ENCODE measurements at places on chromosomes 16 and 17.
A peak's percentile ranks its signal among the peaks of the same experiment; 100 is the strongest.

DNA sequence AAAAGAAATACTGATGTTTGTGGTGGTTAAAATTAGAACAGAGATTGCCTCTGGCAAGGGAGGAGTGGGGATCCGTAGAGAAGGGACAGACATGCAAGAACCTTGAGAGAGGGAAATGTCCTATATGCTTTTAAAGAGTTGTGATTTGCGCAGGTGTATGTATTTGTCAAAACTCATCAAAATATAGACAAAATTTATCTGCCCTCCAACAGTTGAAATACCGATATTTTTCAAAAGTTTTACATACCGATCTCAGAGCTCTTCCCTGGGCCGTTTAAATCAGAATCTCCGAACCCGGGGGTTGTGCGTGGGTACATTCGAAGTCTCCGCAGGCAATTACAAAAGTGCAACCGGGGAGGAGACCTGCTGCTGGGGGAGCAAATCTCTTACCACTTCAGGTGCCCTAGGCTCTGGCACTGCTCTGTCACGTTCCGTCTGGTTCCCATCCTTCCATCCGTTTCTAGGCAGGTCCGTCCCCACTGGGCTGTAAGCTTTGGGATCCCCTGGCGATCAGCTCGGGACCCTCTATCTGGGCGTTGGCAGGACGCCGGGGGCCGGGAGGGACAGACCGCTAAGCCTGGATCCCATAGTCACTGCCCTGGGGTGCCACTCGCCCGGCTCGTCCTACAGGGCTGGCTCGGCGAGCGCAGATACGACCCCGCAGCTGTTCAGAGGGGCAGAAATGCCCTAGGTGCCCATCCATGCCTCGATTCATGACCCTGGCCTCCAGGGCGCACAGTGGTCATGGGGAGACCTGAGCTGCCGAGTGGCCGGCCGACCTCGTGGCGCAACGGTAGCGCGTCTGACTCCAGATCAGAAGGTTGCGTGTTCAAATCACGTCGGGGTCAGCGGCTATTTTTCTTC lies 4.2 kb downstream of the BORCS6 start:
- peak; percentile 91 for DNase-seq

DNA sequence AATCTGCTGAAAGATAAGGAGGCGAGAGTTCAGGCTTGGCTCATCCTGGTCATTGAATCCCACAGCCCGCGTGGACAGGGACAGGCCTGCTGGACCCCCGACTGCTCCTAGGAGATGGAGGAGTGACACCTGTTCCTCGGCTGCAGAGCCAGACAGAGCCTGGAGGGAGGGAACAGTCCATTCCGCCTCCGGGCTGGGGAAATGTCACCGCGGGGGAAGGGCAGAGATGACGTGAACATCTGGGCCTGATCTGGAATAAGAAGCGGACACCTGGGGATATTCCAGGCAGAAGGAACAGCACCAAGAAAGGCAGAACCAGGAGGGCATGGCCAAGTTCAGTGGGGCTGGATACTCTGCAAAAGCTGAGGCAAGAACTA lies 1.5 kb downstream of the ZNF747 start:
- DNase-seq: no peak

GRCh38 chr16:25030420-25031131 lies 15.4 kb upstream of the ARHGAP17 start:
- DNase-seq: no peak

GRCh38 chr16:53111078-53111791 lies 56.4 kb downstream of the CHD9 start:
- no peak for DNase-seq

DNA sequence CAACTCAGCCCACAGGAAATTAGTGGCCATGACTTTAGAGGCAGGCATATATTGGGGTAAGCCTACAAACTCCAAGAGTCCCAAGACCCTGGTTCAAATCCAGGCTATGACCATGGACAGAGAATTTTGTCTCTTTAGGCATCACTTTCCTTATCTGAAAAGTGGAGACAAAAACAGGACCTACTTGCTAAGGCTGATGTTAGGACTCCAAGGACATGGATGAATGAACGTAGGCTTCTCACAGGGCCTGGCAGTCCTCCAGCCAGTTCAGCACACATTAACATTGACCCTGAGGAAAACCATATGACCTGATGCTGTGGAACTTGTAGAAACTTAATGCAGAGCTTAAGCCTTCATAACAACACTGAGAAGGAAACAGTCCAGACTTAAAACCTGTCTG lies 1.4 kb downstream of the FKBP10 start:
- no peak for DNase-seq

DNA sequence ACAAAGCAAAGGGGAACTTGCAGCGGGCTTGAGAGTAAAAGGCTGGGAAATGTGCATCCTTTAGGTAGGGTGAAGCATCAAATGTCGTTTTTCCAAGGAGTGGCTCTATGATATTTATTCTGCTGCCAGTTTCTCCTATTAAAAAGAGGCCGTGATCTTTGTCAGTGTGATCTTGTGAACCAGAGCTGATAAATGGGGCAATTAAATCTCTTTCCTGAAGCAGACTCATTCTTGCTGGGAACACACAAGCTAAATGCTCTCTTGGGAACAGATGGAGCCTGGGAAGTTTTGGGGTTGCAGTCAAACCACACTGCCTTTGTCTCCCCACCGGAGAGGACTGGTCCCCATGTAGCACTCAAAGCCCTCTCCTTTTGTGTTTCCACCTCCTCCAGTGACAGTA lies 408.9 kb downstream of the GRIN2A start:
- peak; percentile 35 for DNase-seq

DNA sequence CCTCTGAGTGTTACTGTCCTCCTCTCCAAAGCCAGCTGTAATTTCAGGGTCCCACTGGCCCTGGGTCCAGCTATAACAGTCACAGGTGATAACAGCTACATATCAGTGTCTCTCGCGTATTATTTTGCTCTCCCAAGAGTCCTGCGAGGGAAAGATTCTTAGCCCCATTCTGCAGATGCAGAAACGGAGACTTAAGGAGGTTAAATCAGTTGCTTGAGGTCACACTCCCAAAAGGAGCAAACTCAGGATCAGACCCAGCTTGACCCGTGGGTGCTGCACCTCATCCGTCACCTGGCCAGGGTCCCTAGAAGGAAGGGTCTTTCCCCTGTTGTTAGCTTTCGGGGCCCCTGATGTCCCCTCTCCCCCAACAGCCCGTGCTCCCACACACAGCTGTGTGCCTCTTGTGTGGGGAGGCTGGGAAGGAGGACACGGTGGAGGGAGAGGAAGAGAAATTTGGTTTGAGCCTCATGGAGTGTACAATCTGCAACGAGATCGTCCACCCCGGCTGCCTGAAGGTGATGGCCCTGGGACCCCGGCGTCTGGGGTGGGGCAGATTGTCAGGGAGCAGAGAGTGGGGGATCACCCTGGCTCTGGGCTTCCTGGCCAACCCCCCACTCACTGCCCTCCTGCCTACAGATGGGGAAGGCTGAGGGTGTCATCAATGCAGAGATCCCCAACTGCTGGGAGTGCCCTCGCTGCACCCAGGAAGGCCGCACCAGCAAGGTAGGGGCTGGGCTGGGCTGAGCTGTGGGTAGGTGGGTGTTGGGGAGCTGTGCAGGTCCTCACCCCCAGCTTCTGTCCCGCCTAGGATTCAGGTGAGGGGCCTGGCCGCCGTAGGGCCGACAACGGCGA lies 3.8 kb downstream of the FBXL19 start:
- DNase-seq: no peak

- DNase-seq: no peak
Observed at GRCh38 chr16:53014287-53014686, 38.4 kb downstream of the CHD9NB start.

DNA sequence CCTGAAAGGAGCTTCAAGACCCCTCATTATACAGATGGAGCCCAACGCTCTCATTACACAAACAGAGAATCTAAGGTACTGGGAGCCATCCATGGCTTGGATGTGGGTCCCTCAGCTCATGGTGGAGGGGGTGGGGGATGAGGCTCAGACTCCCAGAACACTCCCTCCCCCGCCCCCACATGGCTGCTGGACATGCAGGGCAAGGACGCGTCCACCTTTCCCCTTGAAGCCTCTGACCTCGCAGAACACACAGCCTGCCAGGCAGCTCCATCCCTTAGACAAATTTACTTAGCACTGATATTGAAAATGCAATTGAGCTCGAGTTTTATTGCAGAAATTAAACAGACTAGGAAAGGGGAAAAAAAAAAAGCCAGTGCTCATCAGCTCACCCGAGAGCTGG lies 203.9 kb downstream of the ZNF423 start:
- DNase-seq: no peak

- peak; percentile 50 for DNase-seq
Observed at GRCh38 chr16:88453611-88454522, 787 bp downstream of the ZFPM1 start.

GRCh38 chr17:58236394-58236793 lies 2.0 kb upstream of the LPO start:
- no peak for DNase-seq

- DNase-seq: no peak
Observed at GRCh38 chr16:57533431-57534336, 2.7 kb downstream of the CCDC102A start.

GRCh38 chr16:57318240-57318970 lies 33.9 kb upstream of the PLLP start:
- no peak for DNase-seq

GRCh38 chr17:44915321-44915726 lies at the start of gene GFAP:
TSS of gene GFAP (minus strand) at chr17:44915500. CDS start at chr17:44915486, 14 bp downstream.
- DNase-seq: peak; percentile 66

DNA sequence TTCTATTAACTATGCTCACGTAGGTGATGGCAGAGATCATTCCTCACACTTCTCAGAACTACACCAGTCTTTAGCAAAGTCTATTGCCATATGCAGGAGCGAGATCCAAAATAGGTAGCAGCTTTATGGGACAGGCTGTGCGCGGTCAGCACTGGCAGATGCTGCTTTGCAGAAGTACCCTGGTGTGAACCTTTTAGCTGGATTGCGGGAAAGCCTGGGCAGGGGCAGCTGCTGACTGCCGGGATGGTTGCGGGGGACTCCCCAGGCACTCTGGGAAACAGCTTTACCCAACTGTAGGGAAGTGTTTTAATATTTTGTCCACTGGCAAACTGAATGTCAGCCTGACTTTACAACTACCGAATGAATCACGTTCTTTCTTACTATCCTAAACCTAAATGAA lies 251.3 kb downstream of the HS3ST3A1 start:
- no peak for DNase-seq

- no peak for DNase-seq
Observed at GRCh38 chr16:51971184-51971583, 575.8 kb downstream of the TOX3 start.
